ENCODE measurements at places on chromosomes 4 and X.

DNA sequence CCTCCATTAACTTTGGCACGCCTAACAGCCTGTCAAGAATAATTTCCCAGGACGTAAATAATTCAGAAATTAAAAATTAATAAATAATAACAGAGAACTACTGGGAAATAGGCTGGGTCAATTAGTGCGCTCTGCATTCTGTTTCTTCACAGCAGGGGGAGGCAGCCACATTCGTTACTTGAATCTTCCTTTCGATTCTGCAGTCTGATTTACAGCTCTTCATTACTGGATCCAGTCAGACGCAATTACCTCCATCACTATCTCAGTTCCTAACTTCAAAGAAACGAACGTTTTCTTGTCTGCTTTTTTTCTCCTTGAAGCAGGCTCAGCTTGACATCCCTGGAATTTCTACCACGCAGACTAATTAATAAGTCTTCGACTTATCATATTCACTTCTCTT lies 9.0 kb upstream of the RPL34 start:
- no peak for DNase-seq

- DNase-seq = no peak
Observed at GRCh38 chr4:47788126-47788525, 49.7 kb downstream of the CORIN start.

GRCh38 chr4:7818399-7818911 lies 121.2 kb downstream of the AFAP1 start:
- peak; percentile 88 for DNase-seq

DNA sequence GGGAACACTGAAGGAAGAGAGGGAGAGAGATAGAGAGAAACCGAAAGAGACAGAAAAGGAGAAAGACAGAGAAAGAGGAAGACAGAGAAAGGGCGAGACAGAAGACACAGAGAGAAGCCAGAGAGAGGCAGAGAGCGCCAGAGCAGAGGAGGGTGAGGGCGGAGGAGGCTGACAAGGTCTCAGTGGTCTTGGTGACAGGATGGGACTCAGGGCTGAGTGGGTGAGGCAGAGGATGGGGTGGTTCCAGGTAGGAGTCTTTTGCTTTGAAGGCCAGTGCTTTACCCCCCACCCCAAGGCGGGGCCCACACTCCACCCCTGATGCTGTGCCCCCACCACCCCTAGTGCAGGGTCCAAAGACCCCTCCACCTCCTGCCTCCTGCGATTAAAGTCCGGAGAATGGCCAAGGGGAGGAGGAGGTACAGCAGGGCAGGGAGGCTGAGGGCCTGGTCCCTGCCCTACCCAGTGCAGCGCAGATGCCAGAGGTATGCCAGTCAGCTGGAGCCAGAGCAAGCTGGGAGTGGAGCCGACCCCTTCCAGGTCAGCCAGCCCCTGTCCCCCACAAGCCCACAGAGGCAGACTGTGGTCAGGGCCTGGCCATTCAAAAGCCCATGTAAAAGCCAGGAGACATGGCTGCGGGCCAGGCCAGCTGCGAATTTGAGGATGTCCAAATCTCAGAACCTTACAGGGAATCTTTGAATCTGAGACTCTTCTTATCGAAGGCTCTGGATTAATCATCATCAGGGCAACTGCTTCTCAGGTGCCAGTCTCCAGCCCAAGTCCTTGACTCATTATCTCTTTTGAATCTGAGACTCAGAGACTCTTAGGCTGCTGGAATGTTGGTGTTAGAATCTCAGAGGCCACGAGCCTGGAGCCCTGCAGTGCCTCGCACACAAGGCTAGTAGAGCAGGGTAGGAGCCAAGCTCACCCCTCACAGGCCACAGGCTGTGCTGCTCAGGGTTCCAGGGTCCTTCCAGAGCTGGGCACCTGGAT lies 758 bp downstream of the IQSEC2 start:
- no peak for DNase-seq

- no peak for DNase-seq
Observed at GRCh38 chr4:7286798-7287197, 94.5 kb downstream of the SORCS2 start.

GRCh38 chr4:146190456-146190855 lies 14.9 kb downstream of the LSM6 start:
- DNase-seq = no peak

- DNase-seq = no peak
Observed at GRCh38 chr4:168480931-168481611, 779 bp upstream of the DDX60L start.

GRCh38 chr4:23654791-23655190 lies 235.1 kb downstream of the PPARGC1A start:
- no peak for DNase-seq

GRCh38 chrX:13215729-13216128 lies 104.1 kb downstream of the ATXN3L start:
- DNase-seq = no peak

- no peak for DNase-seq
Observed at GRCh38 chr4:99861120-99861905, 32.9 kb downstream of the LAMTOR3 start.

DNA sequence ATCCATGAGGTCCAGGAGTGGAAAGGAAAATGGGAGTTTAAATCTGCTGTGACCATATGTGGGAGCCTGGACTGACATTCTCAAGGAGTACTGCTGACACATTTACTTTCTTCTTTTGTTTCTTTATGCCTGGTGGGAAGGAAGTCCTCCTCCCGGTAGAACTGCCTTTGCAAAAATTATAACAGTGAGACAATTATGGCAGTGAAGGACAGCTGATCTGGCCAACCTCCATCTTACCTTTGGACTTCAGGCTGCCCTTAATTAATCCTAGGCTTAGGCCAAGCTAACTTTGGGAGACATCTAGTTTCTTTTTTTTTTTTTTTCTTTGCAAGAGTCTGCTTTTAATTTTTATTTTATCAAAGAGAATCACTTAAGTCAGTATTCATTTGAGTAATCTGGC lies 61.3 kb downstream of the SPINK2 start:
- DNase-seq = no peak

DNA sequence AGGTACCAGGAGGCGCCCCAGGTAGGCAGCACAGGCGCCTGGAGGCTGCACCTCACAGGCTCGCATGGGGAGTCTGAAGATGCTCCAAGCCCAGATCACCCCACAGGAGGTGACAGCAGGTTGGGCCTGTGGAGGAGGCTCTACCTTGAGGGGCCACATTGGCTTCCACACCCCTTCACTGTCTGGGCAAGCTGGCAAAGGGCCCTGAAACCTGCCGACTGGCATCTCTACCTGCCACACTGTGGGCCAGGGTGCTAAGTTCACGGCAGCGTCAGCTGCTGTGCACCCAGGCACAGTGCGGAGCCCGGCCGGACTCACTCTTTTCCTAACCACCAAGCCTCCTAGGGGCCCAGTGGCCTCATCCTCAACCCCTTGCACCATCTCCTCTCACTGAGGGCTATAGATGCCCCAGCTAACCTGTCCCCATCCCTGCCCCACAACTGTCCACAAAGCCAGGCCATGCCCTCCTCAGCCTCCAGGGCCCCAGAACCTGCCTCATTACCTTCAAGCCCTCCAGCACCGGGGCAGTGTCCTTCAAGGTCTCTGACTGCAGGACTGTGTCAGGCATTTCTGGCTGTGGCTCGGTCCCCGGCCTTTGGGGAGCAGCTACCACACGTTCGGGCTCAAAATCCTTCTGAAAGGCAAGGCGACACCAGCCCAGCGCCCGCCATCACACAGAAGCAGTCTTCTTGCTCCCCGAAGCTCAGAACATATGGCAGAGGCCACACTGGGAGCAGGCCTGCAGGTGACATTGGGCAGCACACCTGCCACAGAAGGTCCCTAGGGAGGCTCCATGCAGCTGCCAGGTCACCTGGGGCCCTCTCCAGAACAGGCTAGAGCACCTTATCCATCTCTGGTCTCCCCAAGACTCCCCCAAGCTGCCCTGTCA lies 28.8 kb downstream of the FGFR3 start:
- DNase-seq = no peak

DNA sequence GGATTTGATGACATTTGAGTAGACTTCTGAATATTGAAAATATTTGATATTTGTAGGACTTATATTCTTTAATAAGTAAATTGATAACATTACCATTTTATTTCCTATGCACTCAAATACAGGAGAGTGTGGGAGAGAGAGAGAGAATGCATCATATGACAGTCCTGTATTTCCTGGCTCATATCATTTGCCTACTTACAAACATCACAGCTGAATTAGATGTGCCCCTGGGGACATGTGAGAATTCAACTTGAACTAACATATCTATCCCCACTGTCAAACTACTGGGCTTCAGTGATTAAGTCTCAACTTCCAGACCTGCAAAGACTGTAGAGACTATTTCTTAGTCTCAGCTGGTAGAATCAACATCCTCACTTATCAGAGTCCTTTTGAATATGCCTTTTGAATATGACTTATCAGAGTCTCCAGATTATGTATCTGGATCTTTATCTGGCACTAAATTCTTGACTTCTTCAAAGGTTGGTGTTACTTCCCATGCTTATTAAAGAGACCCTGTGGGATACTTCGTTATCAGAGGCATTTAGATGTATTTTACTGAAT lies 75.5 kb downstream of the PABPC4L start:
- no peak for DNase-seq

DNA sequence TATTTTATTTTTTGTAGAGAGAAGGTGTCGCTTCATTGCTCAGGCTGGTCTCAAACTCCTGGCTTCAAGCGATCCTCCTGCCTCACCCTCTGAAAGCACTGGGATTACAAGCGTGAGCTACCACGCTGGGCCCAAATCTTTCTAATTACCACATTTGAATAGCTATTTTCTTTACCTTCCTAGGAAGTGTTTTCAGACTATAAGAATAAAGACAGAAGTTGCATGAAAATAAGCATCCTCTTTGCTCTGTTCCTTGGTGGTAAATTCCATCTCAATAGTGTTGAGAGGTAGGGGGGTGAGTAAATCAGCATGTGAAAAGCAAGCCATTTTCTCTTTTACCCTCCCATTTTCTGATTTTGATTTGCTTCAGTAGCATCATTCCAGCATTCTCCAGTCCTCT lies 122.4 kb downstream of the LARP7 start:
- no peak for DNase-seq

- DNase-seq = no peak
Observed at GRCh38 chrX:103734125-103734760, 23.5 kb downstream of the TMEM31 start.

DNA sequence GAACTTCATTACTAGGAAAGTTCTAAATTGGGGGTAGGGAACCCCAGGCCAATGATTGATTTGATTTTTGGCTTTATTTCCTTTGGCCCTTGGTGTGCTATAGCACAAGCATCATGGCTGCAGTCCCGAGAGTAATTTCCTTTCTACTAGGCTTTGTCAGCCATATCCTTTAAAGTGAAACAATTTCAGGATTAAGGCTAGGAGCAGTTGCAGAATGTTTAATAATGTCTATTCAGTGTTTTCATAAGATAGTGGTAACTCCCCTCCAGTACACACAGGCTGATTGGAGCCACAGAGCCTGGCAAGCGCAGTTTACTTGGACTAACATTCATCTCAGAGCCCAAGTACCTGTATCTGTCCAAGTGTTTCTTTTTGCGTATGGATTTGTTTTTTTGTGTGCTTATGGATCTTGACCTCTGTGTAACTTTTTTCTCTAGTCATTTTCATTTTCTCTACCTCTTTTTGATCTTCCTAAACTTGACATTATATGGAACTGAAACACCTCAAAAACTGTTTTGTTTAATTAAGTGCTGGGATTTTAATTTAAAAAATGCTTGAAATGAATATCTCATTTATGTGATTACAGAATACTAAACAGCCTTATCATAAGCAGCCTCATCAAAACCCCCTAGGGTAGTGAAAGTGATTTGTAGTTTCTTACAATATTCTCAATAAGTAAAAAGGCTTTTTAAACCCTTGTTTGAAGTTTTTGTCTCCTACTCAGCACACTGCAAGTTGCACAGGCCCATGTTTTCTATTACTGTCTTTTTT lies 7.5 kb downstream of the STIM2 start:
- DNase-seq = no peak

DNA sequence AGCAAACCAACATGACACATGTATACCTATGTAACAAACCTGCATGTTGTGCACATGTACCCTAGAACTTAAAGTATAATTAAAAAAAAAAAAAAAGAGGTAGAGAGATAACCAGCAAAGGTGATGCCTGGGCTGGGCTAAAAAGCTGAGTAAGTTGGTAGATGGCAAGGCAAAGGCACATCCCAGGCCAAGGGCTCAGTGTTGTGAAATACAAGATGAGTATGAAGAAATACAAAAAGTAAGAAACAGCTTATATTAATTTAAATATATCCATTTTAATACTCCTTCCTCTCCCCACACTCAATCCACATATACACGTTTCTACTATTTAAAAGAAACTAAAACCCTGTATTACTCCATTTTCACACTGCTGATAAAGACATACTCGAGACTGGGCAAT lies 25.8 kb downstream of the TEC start:
- no peak for DNase-seq

GRCh38 chr4:11439836-11440235 lies 11.1 kb upstream of the HS3ST1 start:
- no peak for DNase-seq

Data from NCI-H1694 treated with DMSO at 0.1 percent for 48 hours (cell line).